ENCODE measurements at places on chromosomes 3 and 15.

- no peak for DNase-seq
Observed at GRCh38 chr3:42703695-42704025, 1.1 kb upstream of the HHATL start.

GRCh38 chr15:88651971-88652370, 13.2 kb downstream of the ISG20 start:
- no peak for DNase-seq

DNA sequence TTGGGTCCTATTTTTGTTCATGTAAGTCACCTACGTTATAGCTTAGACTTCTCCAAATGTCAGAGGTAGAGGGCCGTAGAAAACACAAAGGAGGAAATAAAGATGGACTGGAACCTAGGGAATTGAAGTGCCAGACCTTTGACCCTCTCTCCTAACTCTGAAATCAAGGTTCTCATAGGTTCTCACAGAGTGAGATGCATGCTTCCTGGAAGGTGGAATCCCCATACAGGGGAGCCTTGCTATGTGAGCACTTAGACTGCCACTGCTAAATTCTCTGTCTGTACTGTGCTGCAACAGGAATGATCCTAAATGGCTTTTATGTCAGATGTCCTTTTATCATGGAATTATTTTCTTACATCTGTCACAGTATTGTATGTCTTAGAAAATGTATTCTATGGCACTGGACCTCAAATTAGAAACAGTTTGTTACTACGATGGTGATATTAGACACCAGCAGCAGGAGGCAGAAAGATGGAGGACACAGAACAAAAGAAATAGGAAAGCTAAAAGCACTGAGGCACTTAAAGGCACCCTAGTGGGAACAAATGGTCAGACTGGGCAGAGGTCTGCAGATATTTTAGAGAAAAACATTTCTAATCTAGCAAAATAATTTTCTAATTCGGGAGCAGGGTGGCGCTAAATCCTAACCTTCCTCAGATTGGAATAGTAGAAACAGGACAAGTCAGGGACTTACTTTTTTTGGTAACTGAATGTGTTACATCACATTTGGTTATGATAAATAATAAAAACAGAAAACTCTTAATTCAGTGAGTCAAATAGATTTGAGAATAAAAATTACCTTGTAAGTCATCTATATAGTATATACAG, 60.2 kb upstream of the CDAN1 start:
- peak; percentile 4 for DNase-seq

DNA sequence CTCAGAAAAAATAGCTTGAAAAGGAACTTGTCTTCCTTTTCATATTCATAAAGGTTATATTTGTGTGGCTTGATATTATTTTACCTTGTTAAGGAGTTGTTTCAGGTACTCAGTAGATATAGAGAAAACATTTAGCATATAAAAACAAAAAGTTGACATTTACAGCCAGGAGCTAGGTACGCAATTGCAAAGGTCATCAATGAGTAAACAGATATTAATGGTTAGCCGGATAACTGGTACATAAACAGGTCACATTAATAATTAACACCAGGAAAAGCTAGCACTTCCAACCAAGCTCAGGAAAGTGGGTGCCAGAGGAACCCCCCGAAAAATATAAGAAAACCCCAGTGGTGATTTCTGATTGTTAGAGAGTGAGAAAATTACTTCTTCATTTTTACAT, 146.6 kb upstream of the NR2F2 start:
- no peak for DNase-seq

DNA sequence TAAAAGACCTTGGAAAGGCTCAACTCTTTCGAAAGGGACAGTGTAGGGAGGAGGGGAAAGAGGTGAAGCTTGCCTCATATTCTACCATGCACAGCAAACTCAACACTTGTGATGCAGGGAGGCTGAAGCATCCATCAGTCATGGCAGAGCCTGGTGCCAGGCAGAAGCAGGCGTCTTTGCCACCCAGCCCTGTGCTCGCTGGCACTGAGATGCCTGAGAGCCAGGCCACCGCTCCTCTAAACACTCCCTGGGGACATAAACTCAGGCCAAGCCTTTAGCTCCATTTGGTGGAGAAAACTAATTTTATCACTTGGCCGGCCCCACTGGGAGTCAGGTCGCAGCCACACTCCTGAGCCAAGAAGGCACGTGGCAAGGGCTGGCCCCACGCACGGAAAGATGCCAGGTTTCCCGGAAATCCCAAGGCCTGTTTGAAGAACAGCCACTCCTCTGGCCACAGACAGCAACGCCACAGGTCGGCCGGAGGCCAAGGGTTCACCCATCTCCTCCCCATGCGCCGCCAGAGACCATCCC, 30.7 kb downstream of the XXYLT1 start:
- DNase-seq = no peak

DNA sequence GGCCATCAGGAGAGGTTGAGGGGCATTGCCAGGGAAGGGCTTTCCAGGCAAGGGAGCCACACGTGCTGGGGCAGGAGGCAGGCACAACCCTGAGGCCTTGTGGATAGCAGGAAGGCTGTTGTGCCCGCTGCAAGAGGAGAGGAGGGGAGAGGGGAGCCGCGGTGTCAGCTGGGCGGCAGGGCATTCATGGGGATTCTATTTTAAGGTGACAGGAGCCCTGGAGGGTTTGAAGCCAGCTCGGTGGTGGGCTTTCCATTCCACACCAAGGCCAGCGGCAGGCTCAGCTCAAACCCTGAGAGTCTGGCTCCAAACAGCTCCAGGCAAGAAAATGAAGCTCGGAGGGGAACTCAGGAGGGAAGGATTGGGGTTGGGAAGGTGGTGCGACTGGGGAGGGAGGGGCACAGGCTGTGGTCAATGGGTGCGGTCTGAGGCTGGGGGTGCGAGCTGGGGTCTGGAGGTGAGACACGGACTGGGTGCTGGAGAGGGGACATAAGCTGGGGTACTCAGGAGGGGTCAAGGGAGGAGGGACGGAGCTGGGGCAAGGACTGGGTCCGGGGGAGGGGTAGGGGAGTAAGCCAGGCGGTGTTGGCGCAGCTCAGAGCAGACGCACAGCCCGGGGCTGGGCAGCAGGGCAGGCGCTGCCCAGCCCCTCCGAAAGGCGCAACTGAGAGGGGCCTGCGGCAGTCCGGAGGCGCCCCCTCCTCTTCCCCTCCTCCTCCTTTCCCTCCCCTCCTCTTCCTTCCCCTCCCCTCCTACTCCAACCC, 43.4 kb downstream of the TPRA1 start:
- no peak for DNase-seq

- no peak for DNase-seq
Observed at GRCh38 chr15:73681856-73682599, 2.2 kb upstream of the CD276 start.

GRCh38 chr15:27427276-27427675, 456.3 kb downstream of the GABRG3 start:
- no peak for DNase-seq

DNA sequence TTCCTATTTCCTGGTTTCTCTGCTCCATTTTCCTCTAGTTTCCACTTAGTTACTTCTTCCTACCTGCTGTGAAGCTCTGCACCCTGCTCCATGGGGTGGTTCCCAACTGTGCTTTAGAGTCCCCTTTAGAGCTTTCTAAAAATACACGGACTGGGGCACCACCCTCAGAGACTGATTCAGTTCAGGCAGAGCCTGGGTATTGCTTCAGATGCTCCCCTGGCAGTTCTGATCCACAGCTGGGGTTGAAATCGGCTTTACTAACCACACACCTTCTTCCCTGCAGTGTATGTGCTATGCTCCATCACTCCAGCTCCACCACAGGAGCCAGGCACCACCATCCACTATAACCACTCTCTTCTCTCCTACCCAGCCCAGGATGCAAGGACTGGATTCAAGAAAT, 12.6 kb downstream of the ANP32A start:
- DNase-seq = no peak

GRCh38 chr3:140035871-140036270, 100.9 kb downstream of the CLSTN2 start:
- DNase-seq = no peak

GRCh38 chr3:50190936-50191660, at the start of gene GNAT1:
Gene GNAT1, plus strand, starts transcription at chr3:50191610. Its CDS starts 116 bp downstream, at chr3:50191726.
- no peak for DNase-seq

DNA sequence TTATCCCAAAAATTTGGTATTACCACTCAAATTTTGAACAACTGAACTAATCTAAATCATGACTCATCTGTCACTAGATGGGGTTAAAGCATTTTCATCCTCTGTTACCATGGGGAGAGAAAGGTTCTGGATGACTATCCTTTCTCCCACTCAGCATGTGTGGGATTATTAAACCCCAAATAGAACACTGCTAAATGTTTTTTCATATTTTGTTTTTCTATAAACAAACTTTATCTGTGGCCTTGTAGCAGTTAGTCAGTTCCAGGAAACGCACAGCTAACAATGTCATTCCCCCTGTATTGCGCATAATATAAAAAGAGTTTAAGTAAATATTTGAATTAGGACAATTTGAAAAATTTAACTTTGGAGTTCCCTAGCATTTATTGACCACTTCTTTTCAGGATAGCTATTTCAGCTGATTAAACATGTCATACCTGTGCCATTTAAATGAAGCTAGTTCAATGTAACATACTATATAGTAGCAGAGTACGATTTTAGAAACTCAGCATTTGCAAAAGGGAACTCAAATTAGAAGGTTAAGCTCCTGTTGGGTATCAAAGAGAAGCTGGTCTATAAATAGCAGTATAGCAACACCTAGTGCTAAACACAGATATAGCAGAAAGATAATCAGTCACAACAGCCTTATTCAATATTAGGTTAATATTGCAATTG, 9.2 kb upstream of the TMEM212 start:
- peak; percentile 74 for DNase-seq

GRCh38 chr3:13371100-13372075, 48.7 kb downstream of the NUP210 start:
- no peak for DNase-seq

- no peak for DNase-seq
Observed at GRCh38 chr3:118936811-118937210, 97.8 kb downstream of the IGSF11 start.

- DNase-seq = no peak
Observed at GRCh38 chr3:72006631-72007556, 221.9 kb upstream of the PROK2 start.

- no peak for DNase-seq
Observed at GRCh38 chr15:52002351-52002750, 16.7 kb upstream of the MAPK6 start.

DNA sequence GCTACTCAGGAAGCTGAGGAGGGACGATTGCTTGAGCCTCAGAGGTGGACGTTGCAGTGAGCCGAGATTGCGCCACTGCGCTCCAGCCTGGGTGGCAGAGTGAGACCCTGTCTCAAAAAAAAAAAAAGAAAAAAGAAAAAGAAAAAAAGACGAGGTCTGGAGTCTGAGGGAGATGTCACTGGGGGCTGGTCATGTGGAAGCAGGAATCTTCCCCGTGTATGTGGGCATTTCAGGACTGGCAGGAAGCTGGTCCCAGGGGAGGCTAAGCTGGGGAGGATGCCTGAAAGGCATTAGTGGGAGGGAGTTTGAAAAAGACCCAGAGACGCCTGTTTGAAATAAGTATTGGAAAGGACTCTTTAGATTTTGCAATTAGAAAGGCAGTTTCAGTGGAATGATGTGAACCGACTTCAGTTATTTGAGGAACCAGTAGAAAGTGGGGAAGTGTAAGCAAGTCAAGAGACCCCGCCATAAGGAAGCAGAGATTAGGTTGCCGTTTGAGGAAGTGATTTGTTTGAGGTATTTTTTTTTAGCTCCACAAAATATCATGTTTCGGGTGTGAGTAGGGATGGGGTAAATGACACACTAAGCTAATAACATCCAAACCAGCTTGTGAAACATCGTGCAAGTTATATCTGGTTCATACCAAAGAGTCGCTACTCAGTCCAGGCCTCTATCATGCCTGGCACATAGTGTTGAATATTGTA, 55.5 kb downstream of the ST6GAL1 start:
- peak; percentile 61 for DNase-seq

DNA sequence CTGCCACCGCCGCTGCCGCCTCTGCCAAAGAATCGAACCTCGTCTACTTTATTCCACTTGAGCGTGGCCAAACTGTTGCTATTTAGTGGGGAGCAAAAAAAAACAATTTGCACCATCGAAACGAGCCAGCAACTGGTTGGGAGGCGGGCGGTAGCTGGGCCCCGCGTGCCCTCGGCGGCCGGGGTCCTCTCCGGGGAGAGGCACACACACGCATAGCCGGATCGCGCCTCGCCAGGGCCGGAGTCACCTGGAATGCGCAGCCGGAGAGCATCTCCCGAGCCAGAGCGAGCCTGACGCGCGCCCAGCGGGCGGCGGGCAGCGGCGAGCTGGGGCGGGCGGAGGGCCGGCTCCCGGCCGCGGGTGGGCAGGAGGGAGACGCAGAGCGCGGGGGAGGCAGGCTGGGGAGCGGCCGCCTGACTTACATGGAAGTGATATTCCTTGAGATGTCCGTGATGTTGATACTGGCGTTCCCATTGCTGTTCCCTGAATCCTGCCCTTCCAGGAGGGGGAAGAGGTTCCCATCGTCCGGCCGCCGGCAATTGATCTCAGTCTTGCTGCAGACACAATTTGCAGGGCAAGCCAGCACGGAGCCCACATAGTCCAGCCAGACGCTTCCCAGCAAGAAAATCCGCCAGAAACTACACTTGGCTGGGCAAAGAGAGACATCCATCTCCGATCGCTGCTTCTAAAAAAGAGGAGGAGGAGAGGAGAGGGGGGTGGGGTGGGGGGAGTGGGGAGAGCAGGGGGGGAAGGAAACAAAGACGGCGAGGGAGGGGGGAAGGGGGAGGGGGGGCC, 858 bp downstream of the NTRK3 start:
- no peak for DNase-seq

DNA sequence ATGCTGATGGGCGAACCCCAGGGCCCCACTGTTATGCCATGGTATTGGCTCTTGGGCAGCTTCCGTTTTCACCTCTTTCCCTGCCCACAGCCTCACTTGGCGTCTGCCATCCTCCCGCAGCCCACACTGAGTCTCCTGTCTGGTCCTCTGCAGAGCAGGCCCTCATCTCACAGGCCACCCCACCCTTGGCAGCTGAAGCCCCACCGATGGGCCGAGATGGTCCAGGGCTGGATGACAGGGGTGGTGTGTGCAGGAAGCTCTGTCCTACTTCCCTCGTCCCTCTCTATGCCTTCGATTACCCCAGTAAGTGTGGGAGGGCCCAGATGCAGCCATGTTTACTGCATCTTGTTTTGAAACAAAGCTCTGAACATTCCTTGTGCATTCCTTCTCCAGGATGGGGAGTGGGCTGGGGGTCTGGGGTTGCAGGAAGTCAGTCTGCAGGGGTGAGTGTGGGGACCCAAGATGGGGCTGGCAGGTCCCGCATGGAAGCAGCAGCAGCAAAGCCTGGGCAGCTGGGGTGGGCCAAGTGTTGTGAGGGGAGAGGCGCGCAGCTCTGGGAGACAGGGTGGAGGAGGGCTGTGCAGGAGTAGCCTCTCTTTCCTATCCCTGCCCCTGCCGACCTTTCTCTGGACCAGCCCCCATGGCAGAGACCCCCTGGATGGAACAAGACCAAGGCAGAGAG, 20.9 kb downstream of the TBC1D21 start:
- no peak for DNase-seq

- DNase-seq = no peak
Observed at GRCh38 chr3:65953301-65953812, 85.4 kb downstream of the MAGI1 start.

- peak; percentile 83 for DNase-seq
Observed at GRCh38 chr15:80991421-80991820, 1.8 kb upstream of the MESD start.
